ENCODE measurements at places on chromosomes 2 and 18.

- peaks cover 20% of the 10 kb centered on the region for H3K4me1 ChIP-seq
- H3K27ac ChIP-seq = peak within 1 kb of the TSS; percentile 98
- H3K36me3 ChIP-seq = no peaks in the 10 kb centered on the region
- DNase-seq = no peak
- H3K27me3 ChIP-seq = no peaks in the 10 kb centered on the region
- H3K4me3 ChIP-seq = peak within 1 kb of the TSS; percentile 75
These were observed at the start of gene RTKN for GRCh38 chr2:74441690-74442482. Gene RTKN (minus strand): TSS chr2:74441937. CDS start chr2:74441816, 121 bp downstream.

GRCh38 chr2:129760669-129761068 is 218.8 kb upstream of the RAB6C start:
- no peaks in the 10 kb centered on the region for H3K4me1 ChIP-seq
- H3K36me3 ChIP-seq = no peaks in the 10 kb centered on the region
- H3K4me3 ChIP-seq = no peak overlapping the region
- DNase-seq = no peak
- H3K27me3 ChIP-seq = no peaks in the 10 kb centered on the region
- H3K27ac ChIP-seq = no peak overlapping the region

DNA sequence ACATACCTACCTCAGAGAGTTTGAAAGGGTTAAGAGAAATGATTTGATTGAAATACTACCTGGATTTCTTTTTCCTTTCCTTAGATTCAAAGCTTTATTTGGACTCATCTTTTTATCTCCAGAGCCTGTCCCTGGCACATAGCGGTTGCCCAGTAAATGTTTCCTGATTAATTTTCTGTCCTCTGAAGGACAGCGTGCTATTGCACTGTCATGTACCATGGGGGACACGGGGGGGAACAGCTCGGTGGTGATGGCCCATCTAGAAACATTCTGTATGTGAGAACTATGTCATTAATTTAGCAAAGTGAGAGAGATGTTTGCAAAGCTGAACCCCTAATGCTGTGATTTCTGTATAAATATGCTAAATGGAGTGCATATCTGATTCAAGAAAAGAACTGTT is 26.4 kb upstream of the CABYR start:
- no peaks in the 10 kb centered on the region for H3K36me3 ChIP-seq
- no peak overlapping the region for H3K4me3 ChIP-seq
- DNase-seq = no peak
- H3K27me3 ChIP-seq = no peaks in the 10 kb centered on the region
- no peak overlapping the region for H3K27ac ChIP-seq

DNA sequence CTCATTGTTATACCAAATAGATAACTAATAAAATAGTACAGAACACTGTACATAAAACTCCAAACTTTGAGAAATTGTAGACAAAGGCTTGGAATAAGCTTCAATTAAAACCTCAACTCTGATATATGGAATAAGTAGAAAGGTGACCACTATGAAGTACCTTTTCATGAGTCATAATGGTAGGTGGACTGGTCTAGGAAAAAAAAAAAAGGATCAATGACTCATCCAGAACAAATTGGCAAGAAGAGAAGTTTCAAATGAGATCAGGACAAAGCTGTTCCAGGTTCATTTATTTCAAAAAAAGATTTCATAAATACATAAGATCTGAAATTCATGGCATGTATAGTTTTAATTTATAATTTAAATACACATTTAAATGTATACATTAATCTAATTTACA is 769.7 kb downstream of the SUCLG1 start:
- H3K27me3 ChIP-seq = no peaks in the 10 kb centered on the region
- H3K27ac ChIP-seq = no peak overlapping the region
- H3K4me1 ChIP-seq = no peaks in the 10 kb centered on the region

GRCh38 chr2:179512281-179513035 is 247.8 kb upstream of the SESTD1 start:
- no peak overlapping the region for H3K27ac ChIP-seq
- H3K36me3 ChIP-seq = no peaks in the 10 kb centered on the region
- H3K27me3 ChIP-seq = no peaks in the 10 kb centered on the region
- H3K4me1 ChIP-seq = no peaks in the 10 kb centered on the region
- no peak for DNase-seq
- no peak overlapping the region for H3K4me3 ChIP-seq

DNA sequence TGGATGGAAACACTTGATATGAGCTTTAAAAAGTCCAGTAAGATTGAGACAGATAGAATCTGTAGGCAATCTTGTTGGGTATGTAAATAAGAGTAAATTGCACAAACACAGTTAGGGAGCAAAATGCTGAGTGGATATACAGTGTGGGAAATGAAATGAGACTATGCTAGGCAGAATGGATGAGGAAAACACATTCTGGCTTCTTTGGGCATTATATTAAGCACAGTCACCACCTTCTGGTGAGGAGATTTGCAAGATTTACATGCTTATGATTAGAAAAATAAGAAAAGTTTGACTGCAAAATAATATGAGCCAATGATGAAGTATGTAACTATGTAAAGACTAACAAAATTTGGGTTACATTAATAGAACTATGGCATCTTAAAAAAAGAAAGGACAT is 2165.0 kb upstream of the CELF4 start:
- H3K4me1 ChIP-seq = no peaks in the 10 kb centered on the region
- H3K27ac ChIP-seq = no peak overlapping the region
- DNase-seq = no peak
- no peaks in the 10 kb centered on the region for H3K27me3 ChIP-seq
- no peak overlapping the region for H3K4me3 ChIP-seq

DNA sequence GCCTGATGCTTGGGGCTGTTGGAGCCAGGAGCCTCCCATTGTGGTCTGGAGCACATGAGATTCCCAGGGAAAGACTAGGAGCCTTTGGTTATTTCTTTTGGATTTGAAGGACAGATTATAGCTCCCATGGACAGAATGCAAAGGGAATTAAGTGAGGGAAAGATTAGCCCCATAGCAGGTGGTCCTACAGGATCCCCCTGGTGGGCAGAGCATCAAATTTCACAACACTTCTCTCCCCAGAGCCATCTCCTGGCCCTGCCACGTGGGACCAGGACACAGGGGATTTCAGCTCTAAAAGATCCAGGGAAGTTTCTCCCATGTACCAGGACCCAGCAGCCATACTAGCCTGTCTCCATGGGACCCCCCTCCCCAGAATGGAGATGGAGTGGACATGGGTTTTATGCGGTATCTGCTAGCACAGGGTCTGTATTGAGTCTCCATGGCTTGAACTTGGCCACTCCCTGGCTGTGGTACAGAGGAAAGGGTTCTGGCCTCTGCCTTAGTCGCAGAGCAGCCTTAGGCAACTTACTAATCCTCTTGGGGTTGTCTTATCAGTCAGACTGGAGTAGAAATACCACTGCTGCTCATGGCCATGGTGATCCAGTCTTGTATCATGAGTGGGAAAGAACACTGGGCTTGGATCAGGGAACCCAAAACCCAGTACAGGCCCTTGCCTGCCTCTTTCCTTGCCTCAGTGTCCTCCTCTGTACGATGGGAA is 6.8 kb upstream of the PLB1 start:
- H3K36me3 ChIP-seq = no peaks in the 10 kb centered on the region
- no peak overlapping the region for H3K4me3 ChIP-seq
- H3K4me1 ChIP-seq = no peaks in the 10 kb centered on the region
- no peak for DNase-seq
- no peak overlapping the region for H3K27ac ChIP-seq
- H3K27me3 ChIP-seq = no peaks in the 10 kb centered on the region

DNA sequence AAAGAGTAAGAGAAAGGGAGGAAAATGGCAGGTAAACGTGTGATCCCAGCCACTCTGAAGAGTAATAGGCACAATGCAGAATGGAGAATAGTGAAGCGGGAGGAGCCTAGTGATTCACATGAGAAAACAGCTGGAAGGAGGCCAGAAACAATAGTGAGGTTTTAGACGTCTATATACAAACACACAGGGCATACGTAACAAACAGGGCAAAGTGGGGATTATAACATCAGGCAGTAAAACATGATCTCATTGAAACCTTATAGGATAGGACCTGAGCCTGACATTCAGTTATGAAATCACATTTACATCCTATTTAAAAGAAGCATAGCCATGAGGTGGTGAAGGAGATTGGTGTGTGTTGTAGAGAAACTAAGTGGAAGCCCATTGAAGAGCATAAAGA is 33.0 kb upstream of the GATA6 start:
- H3K36me3 ChIP-seq = no peaks in the 10 kb centered on the region
- H3K27me3 ChIP-seq = peaks cover 10% of the 10 kb centered on the region
- no peak overlapping the region for H3K4me3 ChIP-seq
- no peaks in the 10 kb centered on the region for H3K4me1 ChIP-seq

- H3K4me3 ChIP-seq = no peak overlapping the region
- peaks cover 56% of the 10 kb centered on the region for H3K27me3 ChIP-seq
- DNase-seq = peak; percentile 66
- H3K27ac ChIP-seq = no peak overlapping the region
- H3K36me3 ChIP-seq = no peaks in the 10 kb centered on the region
These were observed 36.4 kb upstream of the ZBTB7C start for GRCh38 chr18:48445540-48445939.

DNA sequence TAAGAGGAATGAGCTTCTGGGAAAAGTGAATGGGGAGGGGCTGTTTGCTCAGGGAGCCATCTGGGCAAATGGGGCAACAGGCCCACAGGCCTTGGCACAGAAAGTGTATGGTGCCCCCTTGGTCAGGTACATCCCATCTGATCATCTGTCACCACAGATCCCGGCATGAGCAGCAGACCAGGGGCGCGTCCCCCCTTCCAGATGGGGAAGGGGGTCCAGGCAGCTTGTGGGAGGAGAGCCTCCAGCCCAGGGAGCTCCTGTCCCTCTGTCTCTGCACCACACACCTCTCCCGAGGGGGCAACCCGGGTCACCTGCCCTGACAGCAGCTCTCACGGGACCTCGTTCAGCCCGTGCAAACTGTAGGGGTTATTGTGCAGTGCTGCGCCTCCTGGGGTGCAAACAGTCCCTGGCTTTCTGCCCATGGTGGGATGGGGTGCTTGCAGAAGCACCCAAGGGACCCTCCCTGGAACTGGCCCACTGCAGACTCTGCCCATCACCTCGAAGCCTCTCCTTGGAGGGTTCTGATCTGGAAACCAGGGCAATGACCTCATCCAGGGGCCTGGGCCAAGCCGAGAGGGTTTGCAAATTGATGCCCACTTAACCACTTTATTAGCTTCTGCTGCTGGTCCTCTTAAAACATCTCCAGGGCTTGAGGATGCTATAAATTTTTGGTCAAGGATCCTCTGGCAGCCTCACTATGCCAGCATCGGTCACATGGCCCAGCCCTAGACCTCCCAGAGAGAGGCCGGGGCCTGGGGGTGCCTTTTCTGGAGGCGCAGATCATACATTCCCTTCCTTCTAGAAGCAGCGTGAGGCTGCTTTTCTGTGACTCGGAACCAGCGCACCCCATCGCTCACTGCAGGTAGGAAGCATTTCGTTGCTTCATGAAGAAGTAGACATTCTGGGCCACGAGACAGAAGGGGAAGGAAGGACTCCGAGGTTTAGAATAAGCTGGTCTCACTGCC is 7.6 kb upstream of the BOK start:
- H3K36me3 ChIP-seq = no peaks in the 10 kb centered on the region
- no peak overlapping the region for H3K4me3 ChIP-seq
- H3K27ac ChIP-seq = no peak overlapping the region
- peaks cover 3% of the 10 kb centered on the region for H3K4me1 ChIP-seq
- H3K27me3 ChIP-seq = no peaks in the 10 kb centered on the region

DNA sequence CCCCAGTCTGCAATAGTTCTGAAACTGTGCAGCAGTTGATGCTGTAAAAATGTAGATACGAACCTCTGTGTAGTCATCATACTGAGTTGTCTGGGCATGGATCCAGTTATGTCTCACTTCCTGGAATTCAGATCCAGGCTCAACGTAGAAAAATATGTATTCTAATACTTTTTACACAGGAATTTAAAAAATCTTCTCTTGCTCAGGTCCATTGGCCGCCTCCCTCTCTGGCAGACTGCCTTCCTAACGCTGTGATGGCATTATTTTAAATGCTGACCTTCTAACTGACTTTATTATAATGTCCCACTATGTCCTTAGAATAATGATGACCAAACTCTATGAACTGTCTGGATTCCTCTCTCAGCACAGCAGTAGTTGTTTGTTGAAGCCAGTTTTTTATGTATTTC is 119.6 kb downstream of the FEZ2 start:
- H3K27ac ChIP-seq = peak overlapping the region; percentile 75
- DNase-seq = peak; percentile 11
- H3K27me3 ChIP-seq = no peaks in the 10 kb centered on the region
- peaks cover 94% of the 10 kb centered on the region for H3K36me3 ChIP-seq
- H3K4me1 ChIP-seq = peaks cover 46% of the 10 kb centered on the region

DNA sequence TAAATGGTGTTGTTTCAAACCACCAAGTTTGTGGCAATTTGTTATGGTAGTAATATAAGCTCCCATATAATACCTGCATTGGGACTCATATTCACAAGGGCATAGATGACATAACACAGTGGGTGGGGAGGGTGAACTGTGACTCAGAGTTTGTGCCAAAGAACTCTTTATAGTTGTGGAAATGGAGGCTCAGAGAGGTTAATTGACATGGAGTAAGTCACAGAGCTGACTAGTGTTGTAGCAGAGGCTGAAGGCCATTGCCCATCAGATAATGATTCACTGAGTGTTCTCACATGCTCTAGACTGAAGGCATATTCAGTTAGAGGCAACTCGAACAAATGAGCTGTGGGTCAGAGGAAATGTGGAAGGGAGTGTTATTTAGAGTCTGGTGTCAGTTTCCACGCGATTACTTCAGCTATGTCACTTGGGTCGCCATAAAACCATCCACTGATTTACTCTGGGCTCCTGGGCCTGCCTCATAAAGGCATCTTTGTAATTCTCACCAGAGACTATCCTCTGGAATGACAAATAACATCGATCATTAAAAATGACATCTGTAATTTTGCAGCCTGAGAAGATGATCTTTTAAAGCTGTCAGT is 264.7 kb downstream of the CCDC85A start:
- DNase-seq = no peak
- peaks cover 9% of the 10 kb centered on the region for H3K4me1 ChIP-seq
- 0 out of 2 replicates have a peak overlapping the region, but pooled peaks have one; percentile 40 for H3K4me3 ChIP-seq
- H3K36me3 ChIP-seq = no peaks in the 10 kb centered on the region
- peak overlapping the region; percentile 45 for H3K27ac ChIP-seq

DNA sequence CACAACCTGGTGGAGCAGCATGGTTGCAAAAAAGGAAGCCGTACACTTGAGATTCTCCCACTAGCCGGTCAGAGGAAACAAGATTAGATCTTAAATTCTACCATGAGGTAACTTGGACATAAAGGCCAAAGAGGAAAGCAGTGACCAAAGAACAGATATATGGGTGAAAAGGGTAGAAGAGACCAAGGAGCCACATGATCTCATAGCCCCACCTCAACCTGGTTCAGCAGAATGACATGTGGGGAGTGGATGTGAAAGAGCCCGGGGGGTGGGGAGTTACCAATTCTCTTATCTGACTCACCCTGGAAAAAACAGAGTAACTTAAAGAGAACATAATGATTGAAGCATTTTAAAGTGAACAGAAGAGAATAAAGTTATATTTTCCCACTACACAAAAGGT is 683.0 kb downstream of the DSC3 start:
- no peaks in the 10 kb centered on the region for H3K36me3 ChIP-seq
- H3K4me1 ChIP-seq = no peaks in the 10 kb centered on the region
- no peak overlapping the region for H3K27ac ChIP-seq
- DNase-seq = no peak

GRCh38 chr18:44128365-44128764 is 552.3 kb upstream of the SETBP1 start:
- H3K4me1 ChIP-seq = no peaks in the 10 kb centered on the region
- H3K36me3 ChIP-seq = no peaks in the 10 kb centered on the region
- H3K4me3 ChIP-seq = no peak overlapping the region
- DNase-seq = no peak
- H3K27me3 ChIP-seq = no peaks in the 10 kb centered on the region
- H3K27ac ChIP-seq = no peak overlapping the region

- H3K4me3 ChIP-seq = no peak overlapping the region
- peaks cover 10% of the 10 kb centered on the region for H3K36me3 ChIP-seq
- DNase-seq = no peak
- peak overlapping the region; percentile 66 for H3K27ac ChIP-seq
These were observed 14.6 kb downstream of the NBAS start for GRCh38 chr2:15546297-15547098.

Data from SK-N-SH (cell line).